ENCODE measurements at places on chromosomes 1 and 21.

DNA sequence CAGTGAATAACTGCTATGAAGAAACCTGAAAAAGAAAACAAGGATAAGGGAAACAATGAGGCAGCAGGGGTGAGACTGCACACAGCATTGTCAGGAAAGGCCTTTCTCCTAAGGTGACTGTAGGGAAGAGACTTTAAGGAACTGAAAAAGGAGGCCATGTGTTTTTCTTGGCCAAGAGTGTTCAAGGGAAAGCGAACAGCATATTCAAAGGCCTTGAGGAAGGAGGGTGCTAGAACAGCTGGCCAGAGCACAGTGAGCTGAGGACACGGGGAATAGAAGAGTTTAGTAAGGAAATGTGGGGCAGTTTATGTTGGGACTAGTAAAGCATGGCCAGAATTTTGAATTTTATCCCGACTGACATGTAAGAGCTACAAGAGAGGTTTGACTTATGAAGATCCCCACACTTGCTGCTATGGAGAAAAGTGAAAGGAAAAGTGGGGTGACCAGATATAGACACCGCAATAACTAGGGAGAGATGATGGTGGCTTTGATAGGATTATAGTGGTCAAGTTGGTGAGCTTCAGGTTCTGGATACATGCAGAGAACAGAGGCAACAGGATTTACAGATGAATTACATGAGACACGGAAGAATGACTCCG, 1.4 kb downstream of the RWDD2B start:
- DNase-seq: no peak

DNA sequence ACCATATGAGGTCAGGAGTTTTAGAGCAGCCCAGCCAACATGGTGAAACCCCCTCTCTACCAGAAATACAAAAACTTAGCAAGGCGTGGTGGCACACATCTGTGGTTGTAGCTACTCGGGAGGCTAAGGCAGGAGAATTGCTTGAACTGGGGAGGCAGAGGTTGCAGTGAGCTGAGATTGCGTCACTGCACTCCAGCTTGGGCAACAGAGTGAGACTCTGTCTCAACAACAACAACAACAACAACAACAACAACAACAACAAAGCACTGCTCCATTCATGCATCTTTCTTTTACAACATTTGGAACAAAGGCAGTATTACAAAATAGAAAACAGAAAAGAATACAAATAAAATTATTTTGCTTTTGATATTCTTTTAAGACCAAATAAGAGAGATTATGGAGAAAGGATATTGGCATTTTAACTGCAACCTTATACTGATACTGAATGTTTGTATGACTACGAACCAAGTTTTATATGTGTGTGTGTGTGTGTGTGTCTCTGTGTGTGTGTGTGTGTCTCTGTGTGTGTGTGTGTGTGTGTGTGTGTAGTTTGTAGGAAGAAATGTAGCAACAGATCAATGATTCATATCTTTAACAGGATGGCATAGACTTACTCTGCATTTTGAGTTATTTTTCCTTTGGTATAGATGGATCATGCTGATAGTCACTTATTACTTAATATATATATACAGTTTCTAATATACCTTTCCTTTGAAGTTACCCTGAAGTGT, 24.6 kb downstream of the ATF6 start:
- DNase-seq: no peak

GRCh38 chr21:36694031-36694515, 4.8 kb upstream of the SIM2 start:
- no peak for DNase-seq

- DNase-seq: no peak
These were observed 39.3 kb downstream of the KIAA1614 start for GRCh38 chr1:180951836-180952656.

DNA sequence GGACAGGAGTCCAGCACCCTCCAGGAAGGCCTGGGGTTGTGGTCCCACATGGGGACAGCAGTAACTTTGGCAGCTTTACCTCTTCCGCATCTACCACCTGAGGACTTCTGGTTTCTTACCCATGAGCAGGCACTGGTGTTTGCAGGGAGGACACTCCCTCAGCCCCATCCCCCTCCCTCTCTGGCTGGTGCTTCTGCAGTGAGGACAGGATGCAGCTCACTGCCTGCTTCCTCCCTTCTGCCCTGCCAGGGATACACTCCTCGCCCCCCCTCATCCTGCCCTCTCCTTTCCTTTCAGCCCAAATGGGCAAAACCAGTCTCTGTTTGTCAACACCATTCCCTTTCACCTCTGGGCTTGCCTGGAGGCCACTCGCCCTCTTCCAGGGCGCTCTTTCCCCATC, 62.4 kb downstream of the KIRREL1 start:
- no peak for DNase-seq

GRCh38 chr1:31181515-31182343, 58.0 kb downstream of the NKAIN1 start:
- no peak for DNase-seq

DNA sequence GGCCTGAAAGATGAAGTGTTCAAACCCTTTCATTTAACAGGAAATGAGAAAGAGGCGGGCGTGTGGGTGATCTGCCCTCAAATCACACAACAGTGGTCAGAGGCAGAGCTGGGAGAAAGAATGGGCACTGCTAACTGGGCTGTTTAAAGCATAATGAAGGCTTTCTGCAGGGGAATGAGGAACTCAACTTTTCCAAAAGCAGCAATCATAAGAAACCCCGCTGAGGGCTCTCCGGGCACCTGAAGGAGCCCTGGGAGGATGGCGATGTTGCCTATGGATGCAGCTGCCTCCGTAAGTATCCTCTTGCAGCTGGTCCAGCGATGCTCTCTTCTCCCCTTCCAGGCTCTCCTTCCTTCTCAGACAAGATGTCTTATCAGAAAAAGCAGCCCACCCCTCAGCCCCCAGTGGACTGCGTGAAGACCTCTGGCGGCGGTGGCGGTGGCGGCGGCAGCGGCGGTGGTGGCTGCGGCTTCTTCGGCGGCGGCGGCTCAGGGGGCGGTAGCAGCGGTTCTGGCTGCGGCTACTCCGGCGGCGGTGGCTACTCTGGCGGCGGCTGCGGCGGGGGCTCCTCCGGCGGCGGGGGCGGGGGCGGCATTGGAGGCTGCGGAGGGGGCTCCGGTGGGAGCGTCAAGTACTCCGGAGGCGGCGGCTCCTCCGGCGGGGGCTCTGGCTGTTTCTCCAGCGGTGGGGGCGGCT, 1.2 kb downstream of the LORICRIN start:
- DNase-seq: no peak

DNA sequence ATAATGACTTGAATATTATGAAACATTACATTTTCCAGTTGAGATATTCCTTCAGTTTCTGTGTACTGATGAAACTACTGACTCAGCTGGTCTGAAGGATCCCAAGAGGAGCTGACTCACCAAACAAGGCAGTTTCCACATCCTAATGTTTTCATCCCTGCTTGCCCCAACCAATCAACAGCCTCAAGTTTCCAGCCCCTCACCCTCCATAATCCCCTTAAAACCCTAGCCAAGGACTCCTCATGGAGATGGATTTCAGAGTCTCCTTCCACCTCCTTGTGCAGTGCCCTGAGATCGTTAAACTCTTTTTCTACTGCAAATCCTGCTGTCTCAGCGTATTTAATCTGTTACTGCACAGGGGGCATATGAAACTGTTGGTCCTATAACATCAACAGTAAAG, 83.1 kb upstream of the HAO2 start:
- DNase-seq: no peak

DNA sequence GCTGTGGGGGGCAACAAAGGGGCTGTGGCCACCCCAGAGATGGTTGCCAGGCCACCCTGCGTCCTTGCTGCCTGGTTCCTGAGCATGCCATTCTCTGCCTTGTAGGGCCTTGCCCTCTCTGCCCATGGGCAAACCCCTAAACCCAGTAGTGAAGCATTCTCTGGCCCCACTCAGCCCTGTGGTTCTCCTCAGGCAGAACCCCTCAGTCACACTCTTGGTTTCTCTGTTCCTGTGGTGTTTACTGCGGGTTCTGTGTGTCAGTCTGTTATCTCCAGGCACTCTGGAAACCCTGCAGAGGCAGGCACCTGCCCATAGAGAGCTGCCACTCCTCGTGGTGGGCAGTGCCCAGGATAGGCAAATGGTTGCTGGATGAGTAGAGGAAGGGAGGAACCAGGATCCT, 41.1 kb upstream of the IL19 start:
- DNase-seq: no peak

- no peak for DNase-seq
These were observed 67.4 kb downstream of the RGS18 start for GRCh38 chr1:192225703-192226102.

- no peak for DNase-seq
These were observed 12.4 kb downstream of the EPB41 start for GRCh38 chr1:28926629-28927265.

- no peak for DNase-seq
These were observed 95.3 kb upstream of the DISP3 start for GRCh38 chr1:11383553-11384169.

DNA sequence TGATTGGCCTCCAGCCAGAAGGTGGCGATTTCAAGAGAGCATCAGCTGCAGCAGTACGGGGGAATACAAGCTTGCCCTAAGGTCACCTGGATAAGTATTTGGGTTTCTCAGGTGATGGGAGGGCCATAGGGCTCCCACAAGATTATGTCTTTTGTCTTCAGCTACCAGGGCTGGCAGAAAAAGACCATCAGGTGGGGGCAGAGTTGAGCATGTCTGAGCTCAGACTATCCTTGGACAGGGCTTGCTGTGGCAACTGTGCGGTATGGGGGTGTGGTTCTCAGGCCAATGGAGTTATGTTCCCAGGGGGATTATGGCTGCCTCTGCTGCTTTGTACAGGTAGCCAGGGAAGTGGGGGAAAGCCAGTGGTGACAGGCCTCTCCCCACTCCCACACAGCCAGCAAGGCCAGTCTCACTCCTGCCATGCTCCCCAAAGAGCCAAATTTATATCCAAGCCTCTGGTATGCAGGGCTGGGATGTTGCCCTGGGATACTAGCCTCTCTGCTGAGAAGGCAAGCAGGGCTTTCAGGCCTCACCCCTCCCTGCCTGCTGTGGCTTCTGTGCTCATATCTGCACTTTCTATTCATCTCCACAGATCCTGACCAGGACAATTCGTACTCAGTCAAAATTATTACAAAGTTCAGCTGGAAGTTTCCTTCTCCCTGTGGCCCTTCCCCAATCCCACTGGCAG, 26.6 kb upstream of the CD84 start:
- DNase-seq: no peak

DNA sequence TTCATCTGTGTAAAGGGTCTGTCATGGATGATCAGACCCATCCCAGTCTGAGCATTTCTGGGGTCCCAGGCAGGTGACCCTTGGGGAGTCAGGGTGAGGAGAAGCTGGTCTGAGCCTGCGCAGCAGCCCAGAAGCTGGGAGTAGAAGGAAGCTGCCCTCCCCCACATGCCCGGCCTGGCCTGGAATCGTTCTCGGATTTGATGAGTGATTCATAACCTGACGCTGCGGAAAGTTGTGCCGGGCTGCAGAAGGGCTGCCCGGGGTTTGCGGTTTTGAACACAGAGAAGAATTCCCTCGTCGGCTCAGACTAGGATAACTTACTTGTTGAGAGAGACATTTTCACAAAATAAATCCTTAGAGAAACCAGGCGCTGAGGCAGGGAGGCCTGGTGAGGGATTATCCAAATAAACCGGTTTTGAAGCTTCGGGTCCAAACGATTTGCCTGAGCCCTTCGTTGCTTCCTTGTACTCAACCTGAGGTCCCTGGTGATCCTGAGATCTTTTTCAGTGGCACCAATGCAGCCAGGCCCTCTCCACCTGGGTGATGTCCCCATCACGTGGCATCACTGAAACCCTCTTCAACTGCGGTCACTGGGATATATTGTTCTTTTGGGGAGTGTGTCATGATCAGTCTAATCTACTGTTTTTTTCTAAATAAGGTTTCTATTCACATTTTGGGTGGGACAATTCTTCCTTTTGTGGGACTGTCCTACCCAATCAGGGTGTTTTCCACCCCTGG, 29.2 kb downstream of the EPHB2 start:
- no peak for DNase-seq

- no peak for DNase-seq
These were observed 182.3 kb downstream of the CAMTA1 start for GRCh38 chr1:6967431-6968111.

- DNase-seq: peak; percentile 72
These were observed 37.0 kb downstream of the MIA3 start for GRCh38 chr1:222654849-222655248.

- peak; percentile 52 for DNase-seq
These were observed 19.9 kb upstream of the IFNGR2 start for GRCh38 chr21:33383056-33383888.

- DNase-seq: no peak
These were observed 3.9 kb upstream of the FAM78B start for GRCh38 chr1:166170726-166171125.

GRCh38 chr1:3588395-3588794, 22.9 kb downstream of the MEGF6 start:
- DNase-seq: no peak

DNA sequence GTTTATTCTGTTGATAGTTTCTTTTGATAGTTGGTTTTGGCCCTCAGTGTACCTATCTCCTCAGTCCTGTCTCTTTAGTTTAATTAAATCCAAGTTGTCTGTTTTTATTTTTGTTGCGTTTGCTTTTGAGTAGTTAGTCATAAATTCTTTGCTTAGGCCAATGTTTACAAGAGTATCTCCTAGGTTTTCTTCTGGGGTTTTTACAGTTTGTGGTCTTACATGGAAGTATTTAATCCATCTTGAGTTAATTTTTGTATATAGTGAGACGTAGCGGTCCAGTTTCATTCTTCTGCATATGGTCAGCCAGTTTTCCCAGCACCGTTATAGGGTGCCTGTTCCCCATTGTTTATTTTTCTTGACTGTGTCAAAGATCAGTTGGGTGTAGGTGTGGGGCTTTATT, 139.4 kb downstream of the POU2F1 start:
- DNase-seq: no peak

- no peak for DNase-seq
These were observed 6.7 kb upstream of the CAMK2N1 start for GRCh38 chr1:20492751-20493150.

DNA sequence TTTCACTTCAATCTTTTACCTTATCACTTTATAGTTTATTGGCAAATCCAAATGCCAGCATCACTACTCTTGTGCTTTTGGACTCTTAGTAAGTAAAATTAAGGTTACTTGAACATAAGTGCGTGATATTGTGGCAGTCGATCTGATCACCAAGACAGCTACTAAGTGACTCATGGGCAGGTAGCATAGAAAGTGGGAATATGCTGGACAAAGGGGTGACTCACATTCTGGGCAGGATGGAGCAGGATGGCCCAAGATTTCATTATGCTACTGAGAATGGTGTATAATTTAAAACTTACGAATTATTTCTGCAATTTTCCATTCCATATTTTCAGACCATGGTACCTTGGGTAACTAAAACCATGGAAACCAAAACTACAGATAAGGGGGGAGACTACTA, 120.2 kb downstream of the ROR1 start:
- no peak for DNase-seq
